ENCODE measurements at places on chromosomes 2 and 18. TPM values are rescaled to one million over a fixed set of nuclear protein-coding genes. Genes with fewer than 3 reads are reported as not detected.

- no peak for DNase-seq
These were observed 390.6 kb upstream of the CYRIA start for GRCh38 chr2:17056236-17056635.

DNA sequence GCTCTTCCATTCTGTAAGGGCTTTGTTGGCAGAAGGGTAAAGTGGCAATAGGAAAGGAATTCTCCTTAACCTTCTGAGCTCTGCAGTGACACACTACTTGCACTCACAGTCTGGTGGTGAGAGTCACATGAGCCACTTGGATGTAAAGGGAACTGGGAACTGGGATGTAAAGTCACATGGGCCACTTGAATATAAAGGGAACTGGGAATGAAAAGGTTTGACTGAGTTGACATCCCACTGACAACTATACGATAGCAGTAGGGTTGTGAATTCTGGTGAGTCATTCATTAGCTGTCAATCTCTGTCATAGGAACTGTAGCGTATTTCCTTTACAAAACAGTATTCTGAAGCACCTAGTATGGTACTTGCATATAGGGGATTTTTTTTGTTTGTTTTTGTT is 5.5 kb downstream of the RPE start:
- DNase-seq = no peak

DNA sequence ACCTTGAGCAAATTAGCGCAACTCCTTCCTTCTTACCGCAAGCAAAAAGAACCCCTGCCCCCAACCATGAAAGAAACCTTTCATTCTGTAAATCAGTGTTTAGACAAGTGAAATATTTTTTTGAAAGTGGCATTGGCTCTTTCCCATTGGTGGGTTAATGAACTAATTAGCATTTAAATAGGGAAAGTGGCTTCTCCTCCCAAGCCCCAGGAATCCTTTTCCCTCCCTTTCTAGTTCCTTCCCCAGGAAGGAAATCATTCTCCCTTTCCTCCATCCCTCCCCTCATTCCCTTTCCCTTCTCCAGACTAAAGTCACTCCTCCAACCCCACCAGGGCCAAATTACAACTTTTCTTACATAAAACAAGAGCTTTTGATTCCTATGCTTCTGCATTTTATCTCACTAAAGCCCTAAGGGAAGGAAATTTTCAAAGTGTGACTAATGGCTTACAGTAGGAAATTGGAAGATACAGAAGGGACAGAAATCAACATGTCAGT is 22.9 kb upstream of the TYMS start:
- no peak for DNase-seq

The CRYGC gene
- not detected for total RNA-seq

The MALT1 gene
- 24.6 TPM for total RNA-seq
